Endothelial cell (in vitro differentiated cells): ENCODE measurements at places on chromosomes 12 and 14.

GRCh38 chr12:78760906-78761305 lies 103.7 kb upstream of the SYT1 start:
- no peaks in the 10 kb centered on the region for H3K4me1 ChIP-seq
- DNase-seq: no peak
- no peak overlapping the region for H3K27ac ChIP-seq
- H3K36me3 ChIP-seq: peaks cover 4% of the 10 kb centered on the region

- no peaks in the 10 kb centered on the region for H3K4me1 ChIP-seq
- H3K36me3 ChIP-seq: peaks cover 9% of the 10 kb centered on the region
- no peak for DNase-seq
- H3K4me3 ChIP-seq: no peak overlapping the region
- H3K27me3 ChIP-seq: peaks cover 9% of the 10 kb centered on the region
Observed at GRCh38 chr14:101177301-101177971, 273.9 kb upstream of the RTL1 start.

- no peaks in the 10 kb centered on the region for H3K27me3 ChIP-seq
- no peaks in the 10 kb centered on the region for H3K36me3 ChIP-seq
- no peak overlapping the region for H3K27ac ChIP-seq
- no peaks in the 10 kb centered on the region for H3K4me1 ChIP-seq
- DNase-seq: no peak
Observed at GRCh38 chr12:659090-659683, 4.1 kb downstream of the NINJ2 start.

GRCh38 chr14:37434867-37435266 lies 160.2 kb downstream of the FOXA1 start:
- no peaks in the 10 kb centered on the region for H3K36me3 ChIP-seq
- no peaks in the 10 kb centered on the region for H3K4me1 ChIP-seq
- H3K4me3 ChIP-seq: no peak overlapping the region
- H3K27me3 ChIP-seq: no peaks in the 10 kb centered on the region
- no peak for DNase-seq

DNA sequence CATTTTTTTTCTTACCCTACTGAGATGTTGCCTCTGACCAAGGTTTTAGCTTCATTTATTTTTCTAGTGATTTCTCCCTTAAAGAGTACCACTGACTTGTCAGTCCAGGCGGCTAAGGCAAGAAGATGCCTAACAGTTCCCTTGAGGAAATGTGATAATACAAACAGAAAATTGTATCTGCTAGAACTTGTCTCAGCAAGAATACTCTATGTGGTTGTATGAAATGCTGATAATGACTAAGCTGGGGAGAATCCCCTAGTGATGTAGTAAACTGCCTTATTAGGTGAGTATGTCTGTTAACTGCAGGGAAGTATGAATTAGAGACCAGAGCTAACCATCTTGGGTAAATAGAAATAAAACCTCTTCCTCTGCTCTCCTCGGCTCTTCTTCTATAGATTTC lies 6.7 kb downstream of the C12orf54 start:
- no peak for DNase-seq
- no peak overlapping the region for H3K4me3 ChIP-seq
- H3K36me3 ChIP-seq: no peaks in the 10 kb centered on the region
- no peaks in the 10 kb centered on the region for H3K4me1 ChIP-seq
- no peak overlapping the region for H3K27ac ChIP-seq

GRCh38 chr14:81801921-81802320 lies 268.3 kb upstream of the SEL1L start:
- no peaks in the 10 kb centered on the region for H3K4me1 ChIP-seq
- H3K27me3 ChIP-seq: no peaks in the 10 kb centered on the region
- no peak overlapping the region for H3K4me3 ChIP-seq
- DNase-seq: no peak
- H3K36me3 ChIP-seq: no peaks in the 10 kb centered on the region
